ENCODE measurements at places on chromosomes 5 and 9. TPM values are rescaled to one million over a fixed set of nuclear protein-coding genes. Genes with fewer than 3 reads are reported as not detected.

TAS2R1 gene
- not detected for total RNA-seq

NUTM2G gene
- not detected for total RNA-seq

TMEFF1 gene
- 4.3 TPM for total RNA-seq

FIBCD1 gene
- total RNA-seq: 0.52 TPM

C9 gene
- total RNA-seq: 0.20 TPM

DOCK8 gene
- total RNA-seq: 1.6 TPM

UNC5A gene
- 0.69 TPM for total RNA-seq

SLC34A3 gene
- total RNA-seq: not detected

SPATA31C1 gene
- not detected for total RNA-seq

FANCC gene
- 2.8 TPM for total RNA-seq

PCDHGA5 gene
- total RNA-seq: under 0.01 TPM

PFDN1 gene
- total RNA-seq: 107 TPM

FGFR4 gene
- 35.2 TPM for total RNA-seq

LCN15 gene
- not detected for total RNA-seq

ENTREP1 gene
- 1.0 TPM for total RNA-seq

SPINK6 gene
- total RNA-seq: not detected

CDC14B gene
- 55.7 TPM for total RNA-seq

HEMGN gene
- not detected for total RNA-seq

S1PR3 gene
- total RNA-seq: 1.8 TPM

SHB gene
- 37.3 TPM for total RNA-seq

OGN gene
- not detected for total RNA-seq

KCNN2 gene
- total RNA-seq: not detected

RECK gene
- total RNA-seq: 9.6 TPM

GABRB2 gene
- total RNA-seq: not detected

GARNL3 gene
- 9.0 TPM for total RNA-seq

SLC35A4 gene
- 85.2 TPM for total RNA-seq

IFNA4 gene
- total RNA-seq: not detected

CDH9 gene
- not detected for total RNA-seq

MELK gene
- total RNA-seq: 6.3 TPM

CAVIN4 gene
- total RNA-seq: 0.69 TPM

PCDHGA8 gene
- total RNA-seq: 0.69 TPM

Data from renal cortical epithelial cell (primary cell).